NCI-H146 (cell line): ENCODE measurements at places on chromosomes 3 and 15.

DNA sequence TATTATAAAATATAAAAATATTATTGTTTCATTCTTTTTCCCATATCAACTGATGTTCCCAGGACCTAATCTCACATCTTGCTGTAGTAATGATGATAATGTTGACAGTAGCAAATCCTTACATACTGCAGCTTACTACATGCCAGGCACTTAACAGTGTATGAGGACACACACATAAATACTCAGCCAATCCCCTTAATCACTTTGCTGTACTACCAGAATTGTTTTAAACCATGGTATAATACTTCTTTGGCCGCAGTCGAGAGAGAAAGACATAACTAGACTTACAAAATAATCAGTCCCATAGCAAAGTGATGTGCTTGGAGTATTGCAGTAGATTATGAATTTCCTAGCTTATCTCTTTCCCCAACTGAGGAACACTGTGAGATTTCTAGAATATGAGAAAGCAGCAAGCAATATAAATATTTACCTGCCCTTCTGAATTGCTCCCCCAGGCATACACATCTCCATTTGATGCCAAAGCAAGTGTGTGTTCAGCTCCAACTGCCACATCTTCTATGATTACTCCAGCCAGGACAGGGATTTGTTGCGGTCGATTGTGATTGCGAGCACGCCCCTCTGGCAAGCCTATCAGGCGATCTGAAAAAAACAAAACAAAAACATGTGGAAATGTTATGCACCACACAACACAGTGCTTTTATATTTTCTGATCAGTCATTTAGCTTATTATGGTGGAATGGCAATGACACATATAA is 33.0 kb downstream of the FBXL22 start:
- DNase-seq, result no peak

GRCh38 chr15:78182336-78182700 is 33.2 kb downstream of the IDH3A start:
- no peak for DNase-seq

GRCh38 chr3:58722561-58722960 is 56.0 kb upstream of the FAM3D start:
- peak; percentile 72 for DNase-seq

DNA sequence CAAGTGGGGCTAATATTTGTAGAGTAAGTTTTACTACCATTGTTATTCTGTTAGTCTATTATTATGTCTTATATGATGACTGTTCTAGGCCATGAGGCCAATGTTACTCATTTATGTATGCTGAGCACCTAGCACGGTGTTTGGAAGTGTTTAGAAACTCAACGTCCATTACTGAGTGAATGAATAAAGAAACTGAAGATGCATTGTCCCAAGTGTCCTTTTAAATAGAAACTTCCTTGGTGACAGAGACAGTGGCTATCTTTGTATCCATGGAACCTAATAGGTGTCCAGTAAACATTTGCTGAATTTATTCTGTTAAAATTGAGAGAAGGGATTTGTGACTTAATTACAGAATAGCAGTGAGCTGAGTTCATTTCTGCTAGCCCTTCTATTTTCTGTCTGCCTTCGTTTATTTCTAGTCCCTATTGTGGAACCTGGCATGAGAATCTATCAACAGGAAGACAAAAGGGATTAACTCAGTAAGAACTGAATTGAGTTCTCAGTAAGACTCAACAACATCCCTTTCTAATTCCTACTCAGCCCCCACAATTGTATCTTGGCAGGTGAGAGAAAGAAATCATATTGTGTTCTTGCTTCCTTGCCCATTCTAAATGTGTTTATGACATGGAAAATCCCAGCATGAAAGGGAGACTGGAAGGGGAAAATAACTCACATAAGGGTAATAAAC is 246.6 kb upstream of the LRRC3B start:
- DNase-seq, result no peak

DNA sequence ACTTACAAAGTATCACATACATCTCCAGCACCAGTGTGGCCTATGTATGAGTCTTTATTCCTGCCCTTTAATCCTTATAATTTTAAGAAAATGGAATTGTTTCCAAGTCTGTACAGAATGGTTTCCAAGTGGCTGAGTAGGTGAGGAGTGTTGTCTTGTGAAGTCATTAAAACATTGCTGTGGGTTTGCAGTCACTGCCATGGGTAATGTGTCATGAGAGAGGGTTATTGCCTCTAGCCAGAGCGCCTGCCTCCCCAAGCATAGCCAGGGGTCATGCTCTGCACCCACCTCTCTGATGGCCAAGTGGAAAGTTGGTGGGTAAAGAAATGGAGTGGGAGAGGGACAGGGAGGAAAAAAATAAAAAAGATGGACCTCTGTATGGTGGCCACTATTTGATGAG is 25.3 kb downstream of the TRAK1 start:
- no peak for DNase-seq

GRCh38 chr3:166462891-166463470 is 625.8 kb upstream of the BCHE start:
- DNase-seq, result no peak

DNA sequence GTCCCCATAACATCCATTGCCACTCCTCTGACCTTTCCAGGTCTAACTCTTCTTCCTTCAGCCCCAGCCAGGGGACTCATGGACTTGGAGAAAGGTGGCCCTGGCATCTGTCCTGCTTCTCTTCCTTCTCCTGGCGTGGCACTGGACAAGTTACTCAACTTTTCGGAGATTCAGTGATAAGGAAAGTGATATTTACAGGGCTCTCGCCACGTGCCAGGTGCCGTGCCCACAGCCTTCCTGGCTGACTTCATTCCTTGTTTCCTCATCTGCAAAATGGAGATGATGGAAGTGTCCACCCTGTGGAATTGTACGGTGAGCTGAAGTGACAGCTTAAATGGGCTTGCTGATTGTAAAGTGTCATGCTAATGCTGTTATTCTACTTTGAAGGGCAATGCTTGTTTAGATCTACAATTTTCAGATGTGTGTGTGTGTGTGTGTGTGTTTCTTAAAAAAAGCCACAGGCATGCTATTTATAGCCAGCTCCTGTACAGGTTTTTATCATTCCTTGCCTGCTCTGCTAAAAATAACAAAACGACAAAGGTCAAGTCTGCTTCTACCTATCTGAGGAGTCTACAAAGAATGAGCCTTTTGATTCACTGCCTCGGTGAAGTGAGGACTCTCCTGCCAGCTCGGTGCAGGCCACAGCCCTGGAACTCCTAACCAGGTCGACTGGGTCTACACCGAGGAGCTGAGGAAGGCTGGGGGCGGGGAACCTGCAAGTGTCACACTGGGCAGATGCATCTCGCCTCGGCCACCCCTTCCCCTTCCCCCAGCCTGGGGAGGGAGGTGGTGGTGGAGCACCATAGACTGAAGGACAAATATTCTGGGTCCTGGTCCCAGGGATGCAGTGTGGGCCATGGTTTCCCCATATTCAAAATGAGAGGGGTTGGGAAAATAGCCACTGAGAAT is 11.4 kb upstream of the ATP2B2 start:
- no peak for DNase-seq

DNA sequence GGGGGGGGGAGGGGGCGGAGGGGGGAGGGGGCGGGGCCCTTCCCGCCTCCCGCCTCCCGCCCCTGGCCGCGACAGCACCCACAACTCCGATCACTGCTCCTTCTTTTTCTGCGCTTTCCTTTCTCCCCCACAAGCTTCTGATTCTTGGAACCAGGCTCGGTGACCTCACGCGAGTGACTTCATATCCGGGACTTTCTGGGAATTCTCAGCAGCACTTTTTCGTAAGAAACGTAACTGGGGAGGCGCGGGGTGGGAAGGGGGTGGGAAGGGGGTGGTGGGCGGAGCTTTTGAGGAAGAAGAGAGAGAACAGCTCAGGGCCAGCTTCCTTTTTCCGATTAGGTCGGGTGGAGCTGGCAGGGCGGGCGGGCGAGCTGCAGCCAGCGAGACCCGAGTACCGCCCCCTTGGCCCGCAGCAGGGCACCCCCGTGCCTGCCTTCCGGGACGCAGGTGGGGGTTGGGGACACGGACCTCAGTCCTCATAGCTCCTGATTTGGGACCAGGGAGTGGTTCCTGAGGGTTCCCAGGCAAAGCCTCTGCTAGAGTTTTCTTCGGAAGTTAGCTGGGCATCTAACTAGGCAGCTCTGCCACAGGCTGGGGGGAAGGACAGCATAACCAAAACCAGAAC is 14.6 kb downstream of the XIRP1 start:
- peak; percentile 44 for DNase-seq

GRCh38 chr15:62254137-62254934 is 89.3 kb upstream of the C2CD4B start:
- peak; percentile 66 for DNase-seq

DNA sequence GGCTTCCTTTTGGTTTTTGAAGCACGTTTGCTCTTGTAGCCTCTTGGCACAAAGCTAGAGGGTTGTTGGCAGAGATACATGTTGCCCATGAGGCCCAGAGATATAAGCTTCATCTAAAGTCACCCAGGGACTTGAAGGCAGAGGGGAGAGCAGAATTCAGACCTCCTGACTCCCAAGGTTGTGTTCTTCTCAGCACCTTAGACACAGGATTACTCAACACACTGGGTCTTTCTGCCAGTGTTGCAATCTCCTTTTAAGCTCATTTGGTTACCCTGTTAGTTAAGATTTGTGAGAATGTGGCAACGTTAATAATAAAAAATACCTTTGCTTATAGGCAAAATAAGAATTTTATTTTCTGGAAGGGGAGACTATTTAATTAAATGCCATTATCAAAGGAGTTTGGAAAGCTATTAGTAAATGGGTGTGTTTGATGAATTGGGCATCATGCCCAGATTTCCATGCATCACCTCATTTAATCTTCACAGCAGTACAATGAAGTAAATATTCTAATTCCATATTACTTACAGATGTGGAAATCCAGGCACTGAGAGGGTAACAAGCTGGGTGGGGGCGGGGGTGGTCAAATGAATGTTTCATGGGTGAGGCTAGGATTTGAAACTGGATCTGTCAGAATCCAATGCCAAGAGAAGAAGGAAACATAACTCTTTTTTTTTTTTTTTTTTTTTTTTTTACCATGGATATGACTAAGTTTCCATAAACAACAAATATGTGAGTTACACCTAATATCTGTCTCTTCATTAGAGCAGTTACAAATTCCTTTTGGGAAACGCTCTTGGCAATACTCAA is 183.3 kb downstream of the NR1D2 start:
- peak; percentile 15 for DNase-seq

GRCh38 chr3:124701687-124702086 is 28.6 kb upstream of the UMPS start:
- DNase-seq, result no peak

DNA sequence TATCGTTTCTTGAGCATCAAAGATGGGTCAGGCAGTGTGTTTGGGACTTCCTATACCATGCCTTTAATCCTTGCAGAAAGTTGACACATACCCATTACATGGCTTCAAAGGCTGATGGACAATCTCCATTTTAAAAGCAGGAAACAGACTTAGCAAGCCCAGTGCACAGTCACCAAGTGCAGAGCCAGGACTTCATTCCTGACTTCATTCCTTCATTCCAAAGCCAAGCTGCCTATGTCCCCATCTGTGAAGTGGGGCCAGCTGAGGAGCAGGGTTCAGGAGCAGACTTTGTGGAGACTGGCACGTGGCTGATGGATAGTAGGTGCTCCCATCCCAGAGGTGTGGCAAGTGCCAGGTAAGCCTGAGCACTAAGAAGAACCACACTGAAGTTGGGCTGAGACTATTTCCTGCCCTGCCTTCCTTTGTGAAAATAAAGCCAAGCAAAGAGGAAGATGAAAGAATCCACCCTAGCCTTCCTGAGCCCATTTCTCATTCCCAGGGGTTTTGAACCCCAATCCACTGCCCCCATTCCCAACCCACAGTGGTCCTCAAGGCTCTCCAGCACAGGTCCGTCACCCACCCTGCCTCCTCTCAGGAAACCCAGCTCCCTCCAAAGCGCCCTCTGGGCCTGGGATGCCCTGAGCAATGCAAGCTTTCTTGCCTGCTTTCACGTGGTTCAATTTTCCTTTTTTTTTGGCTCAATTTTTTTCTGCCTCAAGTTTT is 1.8 kb downstream of the CX3CR1 start:
- DNase-seq, result no peak

DNA sequence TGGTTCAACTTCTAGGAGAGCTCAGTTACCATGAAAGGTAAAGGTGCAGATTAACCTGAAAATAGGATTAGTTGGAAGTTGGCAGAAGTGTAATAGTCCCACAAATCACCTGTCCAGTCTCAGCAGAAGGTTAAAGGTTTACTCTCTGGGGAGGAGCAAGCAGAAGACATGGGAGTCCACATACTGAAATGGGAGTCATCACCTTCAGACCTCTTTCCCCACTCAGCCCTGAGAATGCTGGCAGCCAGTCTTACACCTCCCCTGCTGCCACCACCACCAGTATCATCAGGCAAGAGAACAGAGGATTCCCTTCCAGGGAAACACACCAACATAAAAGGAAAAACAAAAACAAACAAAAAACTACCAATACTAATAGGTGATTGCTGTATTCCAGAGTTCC is 13.8 kb upstream of the PLA2G4D start:
- DNase-seq, result no peak

GRCh38 chr3:71244826-71245488 is 338.6 kb downstream of the FOXP1 start:
- no peak for DNase-seq

GRCh38 chr3:195853036-195853435 is 41.3 kb upstream of the MUC4 start:
- no peak for DNase-seq

DNA sequence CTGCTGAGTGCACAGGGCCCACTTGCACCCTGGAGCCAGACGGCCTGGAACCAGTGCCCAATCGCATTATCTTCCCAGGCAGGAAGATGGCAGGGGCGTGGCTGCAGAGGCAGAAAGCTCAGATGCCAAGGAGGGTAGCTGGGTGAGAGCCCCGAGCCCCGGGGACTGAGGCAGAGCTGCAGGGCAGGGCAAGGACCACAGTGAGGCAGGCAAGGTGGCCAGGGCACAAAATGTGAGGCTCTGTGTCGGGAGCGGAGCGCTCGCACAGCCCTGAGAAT is 1.6 kb upstream of the CCDC33 start:
- DNase-seq, result no peak

DNA sequence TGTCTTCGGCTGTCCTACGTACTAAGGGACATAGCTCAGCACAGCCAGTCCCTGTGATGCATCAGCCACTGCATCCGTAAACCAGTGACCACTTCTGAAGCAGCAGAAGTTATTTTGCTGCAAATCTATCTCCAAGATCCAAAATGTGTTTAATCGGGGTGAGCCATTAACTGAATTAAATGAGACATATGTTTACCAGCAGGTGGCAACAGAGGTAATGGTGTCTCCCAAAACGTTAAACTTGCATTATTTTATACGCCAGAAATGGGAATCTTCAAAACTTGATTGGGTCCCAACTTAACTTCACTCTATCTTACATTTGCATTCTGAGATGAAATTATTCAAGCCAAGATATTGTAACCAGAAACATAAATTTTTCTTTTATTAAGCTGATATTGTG is 75.3 kb upstream of the BOC start:
- peak; percentile 19 for DNase-seq

- no peak for DNase-seq
Measured at GRCh38 chr15:70491641-70492040, 271.7 kb downstream of the UACA start.

GRCh38 chr15:92629276-92629974 is 26.1 kb downstream of the FAM174B start:
- DNase-seq, result no peak

GRCh38 chr15:40392986-40393948 is 10.7 kb downstream of the KNSTRN start:
- DNase-seq, result no peak
